Fibroblast of lung (primary cell): ENCODE measurements at places on chromosomes 16 and 17.

- no peak for DNase-seq
Measured at GRCh38 chr16:12500771-12501170, 302.9 kb downstream of the CPPED1 start.

- peak; percentile 46 for DNase-seq
Measured at GRCh38 chr17:31448467-31449077, 57.1 kb downstream of the RAB11FIP4 start.

DNA sequence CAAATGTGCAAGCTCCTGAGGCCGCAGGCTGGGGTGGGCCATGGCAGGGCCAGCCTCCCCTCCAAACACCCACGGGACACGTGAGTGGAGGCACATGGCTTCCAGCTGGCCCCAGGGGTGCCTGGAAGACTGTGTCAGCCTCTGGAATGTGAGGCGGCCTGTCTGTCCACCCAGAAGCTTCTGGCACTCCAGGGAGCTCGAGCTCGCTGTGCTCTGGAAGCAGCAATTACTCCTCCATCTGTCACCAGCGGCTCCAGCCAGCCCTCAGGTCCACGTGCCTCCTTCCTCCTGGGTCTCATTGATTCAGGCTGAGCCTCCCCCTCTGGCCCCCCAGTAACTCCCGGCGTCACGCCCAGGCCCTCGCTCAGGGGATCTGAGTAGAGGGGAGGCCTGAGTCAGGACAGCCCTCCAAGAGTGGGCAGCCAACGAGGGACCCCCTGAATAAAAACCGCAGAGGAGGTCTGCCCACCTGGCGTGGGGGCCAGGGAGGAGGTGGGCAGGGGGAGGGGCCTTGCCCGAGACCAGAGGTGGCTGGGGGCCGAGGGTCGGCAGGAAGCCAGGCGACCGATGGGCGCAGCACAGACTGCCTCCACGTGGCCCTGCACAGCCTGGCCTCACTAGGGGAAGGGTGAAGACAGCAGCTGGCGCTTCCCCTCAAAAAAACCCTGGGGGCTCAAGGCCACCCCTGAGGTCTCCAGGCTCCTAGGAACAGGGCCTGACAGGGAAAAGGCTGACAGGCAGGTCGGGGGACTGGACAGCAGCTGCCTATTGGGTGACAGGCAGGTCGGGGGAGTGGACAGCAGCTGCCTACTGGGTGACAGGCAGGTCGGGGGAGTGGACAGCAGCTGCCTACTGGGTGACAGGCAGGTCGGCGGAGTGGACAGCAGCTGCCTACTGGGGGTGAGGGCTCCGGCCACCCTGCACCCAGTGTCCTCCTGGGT, 11.9 kb downstream of the PIEZO1 start:
- DNase-seq = peak; percentile 95

DNA sequence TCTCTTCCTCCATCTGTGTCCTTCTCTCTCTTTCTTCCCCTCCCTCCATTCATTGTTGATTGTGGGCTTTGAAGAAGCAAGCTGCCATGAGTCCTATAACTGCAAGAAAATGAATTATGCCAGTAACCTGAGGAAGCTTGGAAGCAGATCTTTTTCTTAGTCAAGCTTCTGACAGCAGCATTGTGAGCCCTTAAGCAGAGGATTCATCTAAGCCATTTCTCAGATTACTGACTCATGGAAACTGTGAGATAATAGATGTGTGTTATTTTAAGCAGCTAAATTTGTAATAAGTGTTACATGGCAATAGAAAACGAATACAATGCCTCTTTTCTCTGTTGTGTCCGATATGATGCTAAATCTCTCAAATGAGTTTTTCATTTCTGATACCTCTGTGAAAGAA, 1109.7 kb downstream of the CDH11 start:
- no peak for DNase-seq
